ENCODE measurements at places on chromosomes 2 and 18. TPM values are rescaled to one million over a fixed set of nuclear protein-coding genes. Genes with fewer than 3 reads are reported as not detected.

The SCYGR4 gene
- polyA plus RNA-seq = 0.17 TPM

The UGT1A10 gene
- not detected for polyA plus RNA-seq

The KLHL29 gene
- 1.8 TPM for polyA plus RNA-seq

GRCh38 chr18:55908901-55909366 is 320.9 kb upstream of the TCF4 start:
- no peaks in the 10 kb centered on the region for H3K4me1 ChIP-seq
- no peak overlapping the region for H3K4me3 ChIP-seq
- peak; percentile 48 for DNase-seq
- no peaks in the 10 kb centered on the region for H3K27me3 ChIP-seq
- no peak overlapping the region for H3K27ac ChIP-seq
- no peaks in the 10 kb centered on the region for H3K36me3 ChIP-seq

The DARS1 gene
- polyA plus RNA-seq = 146 TPM

GRCh38 chr2:19000776-19001175 is 357.6 kb downstream of the OSR1 start:
- H3K36me3 ChIP-seq = no peaks in the 10 kb centered on the region
- no peak overlapping the region for H3K27ac ChIP-seq
- no peaks in the 10 kb centered on the region for H3K27me3 ChIP-seq
- no peak overlapping the region for H3K4me3 ChIP-seq

The COL3A1 gene
- 1,397 TPM for polyA plus RNA-seq

- no peaks in the 10 kb centered on the region for H3K4me1 ChIP-seq
- no peaks in the 10 kb centered on the region for H3K27me3 ChIP-seq
- no peak overlapping the region for H3K4me3 ChIP-seq
- no peaks in the 10 kb centered on the region for H3K36me3 ChIP-seq
- H3K27ac ChIP-seq = no peak overlapping the region
- DNase-seq = peak; percentile 63
These were observed 55.1 kb upstream of the DLGAP1 start for GRCh38 chr18:4510160-4510559.

DNA sequence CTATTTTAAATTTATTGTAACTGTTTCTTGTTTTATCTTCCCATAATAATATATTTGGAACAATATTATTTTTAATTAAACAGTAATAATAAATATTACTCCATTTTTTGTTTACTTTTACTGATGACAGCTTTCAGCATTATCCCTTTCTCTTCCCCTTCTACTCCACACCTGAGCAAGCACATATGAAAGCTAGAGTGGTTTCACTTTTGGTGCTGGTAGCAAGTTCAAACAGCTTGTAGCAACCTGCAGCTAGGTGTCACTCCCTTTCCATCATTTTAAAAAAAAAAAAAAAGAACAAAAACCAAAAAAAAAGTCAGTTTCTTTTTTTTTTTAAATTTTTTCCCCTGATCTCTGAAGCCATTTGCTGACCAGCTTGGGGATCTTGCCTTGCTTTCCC is 801.8 kb downstream of the CCDC85A start:
- H3K4me3 ChIP-seq = no peak overlapping the region
- no peaks in the 10 kb centered on the region for H3K4me1 ChIP-seq
- no peak for DNase-seq
- no peak overlapping the region for H3K27ac ChIP-seq

DNA sequence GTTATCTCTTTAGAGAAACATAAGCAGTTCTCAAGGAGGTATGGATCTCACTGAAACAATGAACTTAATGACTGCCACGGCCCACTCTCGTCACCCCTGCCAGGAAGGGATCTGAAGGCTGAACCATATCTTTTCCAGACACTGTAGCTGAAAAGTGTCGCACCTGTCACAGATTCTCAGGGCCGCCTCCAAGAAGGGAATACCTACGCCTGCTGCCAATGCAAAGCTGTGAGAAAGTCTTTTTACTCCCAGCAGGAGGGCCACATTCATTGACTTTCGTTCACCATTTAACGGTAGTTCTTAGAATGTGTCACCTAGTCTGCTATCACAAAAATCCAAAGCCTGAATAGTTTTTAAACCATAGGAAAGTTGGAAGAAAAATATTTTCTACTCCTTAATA is 66.7 kb upstream of the SH3BP4 start:
- no peaks in the 10 kb centered on the region for H3K36me3 ChIP-seq
- no peak overlapping the region for H3K27ac ChIP-seq
- no peak for DNase-seq
- H3K27me3 ChIP-seq = no peaks in the 10 kb centered on the region

The PIEZO2 gene
- 251 TPM for polyA plus RNA-seq

Measured in left lung (tissue), 14 donors.